ENCODE measurements at places on chromosomes 1 and 21. TPM values are rescaled to one million over a fixed set of nuclear protein-coding genes. Genes with fewer than 3 reads are reported as not detected.

The B3GALT5 gene
- polyA plus RNA-seq = not detected

The OR2M3 gene
- polyA plus RNA-seq = not detected

The CAMK1G gene
- not detected for polyA plus RNA-seq

The GJA8 gene
- not detected for polyA plus RNA-seq

The GNAT2 gene
- polyA plus RNA-seq = 0.20 TPM

The ERVH48-1 gene
- polyA plus RNA-seq = not detected

The PTPN22 gene
- polyA plus RNA-seq = 0.29 TPM

The ZBTB8B gene
- 0.01 TPM for polyA plus RNA-seq

The ALG14 gene
- polyA plus RNA-seq = 2.0 TPM

The GLRX2 gene
- 12.6 TPM for polyA plus RNA-seq

The FMO5 gene
- 0.58 TPM for polyA plus RNA-seq

The RNU1-3 gene
- not detected for polyA plus RNA-seq

The AGT gene
- not detected for polyA plus RNA-seq

The WDR3 gene
- polyA plus RNA-seq = 38.7 TPM

The LRRC53 gene
- not detected for polyA plus RNA-seq

Measured in mammary epithelial cell (primary cell).